GM04504 (cell line): ENCODE measurements at places on chromosomes 4 and X.

DNA sequence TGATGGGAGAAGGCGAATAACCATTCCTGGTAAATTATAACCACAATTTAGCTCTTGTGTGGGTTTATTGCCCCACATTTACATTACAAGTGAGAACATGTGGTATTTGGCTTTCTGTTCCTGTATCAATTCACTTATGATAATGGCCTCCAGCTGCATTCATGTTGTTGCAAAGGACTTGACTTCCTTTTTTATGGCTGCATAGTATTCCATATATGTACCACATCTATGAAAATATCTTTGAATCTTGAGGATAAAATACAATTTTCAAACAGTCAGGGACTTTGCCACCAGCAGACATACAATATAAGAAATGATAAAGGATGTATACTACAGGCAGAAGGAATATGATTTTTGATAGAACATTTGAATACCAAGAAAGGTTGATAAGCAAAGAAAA is 27.3 kb downstream of the RAP2C start:
- no peak for DNase-seq

GRCh38 chr4:53321151-53321983 is 44.5 kb downstream of the SCFD2 start:
- DNase-seq, result peak; percentile 92

DNA sequence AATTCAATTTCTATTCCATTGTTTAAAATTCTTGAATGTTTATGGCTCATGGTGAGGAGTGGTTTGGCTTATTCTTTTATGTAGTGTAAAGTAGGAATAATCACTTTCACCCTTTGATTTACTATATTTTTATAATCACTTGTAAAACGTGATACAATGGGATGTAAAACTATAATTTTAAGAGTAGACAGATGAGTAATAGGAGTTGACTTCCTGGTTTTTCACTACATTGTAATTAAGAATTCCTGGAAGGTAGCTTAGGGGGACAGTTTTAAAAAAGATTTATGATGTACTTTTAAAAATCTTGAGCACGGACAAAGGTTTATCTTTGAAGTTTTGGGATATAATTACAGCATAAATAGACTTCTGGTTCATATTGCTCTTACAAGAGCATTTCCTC is 65.3 kb downstream of the PDGFC start:
- DNase-seq, result no peak

DNA sequence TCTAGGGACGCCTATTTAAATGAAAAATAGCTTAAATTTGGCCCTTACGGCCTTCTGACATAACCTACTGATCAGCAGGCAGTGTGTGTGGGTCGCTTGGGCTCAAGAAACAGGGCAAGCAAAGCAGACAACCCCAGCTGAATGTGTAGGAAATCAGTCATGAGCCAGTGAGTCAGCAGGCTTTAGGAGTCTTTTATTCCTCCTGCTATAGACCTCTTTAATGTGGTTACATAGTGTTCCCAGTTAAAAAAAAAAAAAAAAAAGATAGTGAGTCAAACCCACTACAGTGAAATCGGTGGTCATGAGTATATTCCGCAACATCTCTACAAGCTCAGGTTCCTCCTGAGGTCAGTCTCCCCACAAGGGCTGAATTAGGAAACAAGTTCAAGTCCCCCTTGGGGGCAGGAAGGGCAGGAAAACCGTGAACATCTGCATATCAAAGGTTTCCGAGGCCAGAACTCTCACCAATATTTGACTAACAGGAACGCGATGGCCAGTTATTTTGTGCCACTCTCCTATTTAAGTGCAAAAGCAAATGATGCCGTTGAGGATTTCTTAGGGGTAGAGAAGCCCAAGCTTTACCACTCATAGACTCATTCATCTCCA is 32.7 kb downstream of the ACSL1 start:
- DNase-seq, result peak; percentile 56

DNA sequence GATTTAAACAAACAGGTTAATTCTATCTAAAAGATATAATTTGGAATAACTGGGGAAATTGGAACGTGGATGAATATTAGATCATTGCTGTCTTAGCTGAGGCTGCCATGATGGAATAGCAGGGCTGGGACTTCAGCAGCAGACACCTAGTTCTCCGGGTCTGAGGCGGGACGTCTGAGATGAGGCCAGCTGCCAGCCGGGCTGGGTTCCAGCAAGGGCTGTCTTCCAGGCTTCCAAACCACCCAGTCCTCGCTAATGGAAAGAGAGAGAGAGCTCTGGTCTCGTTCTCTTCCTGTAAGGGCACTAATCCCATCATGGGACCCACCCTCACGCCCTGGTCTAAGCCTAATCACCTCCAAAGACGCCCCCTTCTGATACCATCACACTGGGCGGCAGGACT is 85.7 kb downstream of the ADRA2C start:
- DNase-seq, result no peak

- no peak for DNase-seq
Measured at GRCh38 chrX:102697494-102697893, 14.8 kb upstream of the GPRASP2 start.

DNA sequence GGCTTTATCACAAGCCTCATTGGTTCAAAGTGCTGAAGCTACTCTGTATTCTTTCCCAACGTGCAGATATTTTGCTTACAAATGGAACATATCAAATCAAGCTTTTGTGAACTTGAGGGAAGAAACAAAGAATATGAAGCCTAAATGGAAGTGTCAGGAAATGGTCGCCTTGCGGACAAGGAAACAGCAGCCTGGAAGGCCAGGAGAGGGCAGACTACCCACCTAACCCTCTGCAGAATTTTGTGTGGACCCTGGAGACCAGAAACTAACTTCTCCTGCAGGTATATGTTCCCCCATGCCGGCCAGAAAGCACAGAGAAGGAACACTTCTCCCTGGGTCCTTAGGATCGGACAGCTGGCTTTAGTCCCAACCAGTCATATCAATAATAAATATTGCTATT is 1425.8 kb downstream of the PCDH7 start:
- no peak for DNase-seq

GRCh38 chr4:39476187-39476895 is 17.5 kb downstream of the LIAS start:
- no peak for DNase-seq

- DNase-seq, result no peak
Measured at GRCh38 chr4:68358988-68359387, 9.1 kb upstream of the YTHDC1 start.

DNA sequence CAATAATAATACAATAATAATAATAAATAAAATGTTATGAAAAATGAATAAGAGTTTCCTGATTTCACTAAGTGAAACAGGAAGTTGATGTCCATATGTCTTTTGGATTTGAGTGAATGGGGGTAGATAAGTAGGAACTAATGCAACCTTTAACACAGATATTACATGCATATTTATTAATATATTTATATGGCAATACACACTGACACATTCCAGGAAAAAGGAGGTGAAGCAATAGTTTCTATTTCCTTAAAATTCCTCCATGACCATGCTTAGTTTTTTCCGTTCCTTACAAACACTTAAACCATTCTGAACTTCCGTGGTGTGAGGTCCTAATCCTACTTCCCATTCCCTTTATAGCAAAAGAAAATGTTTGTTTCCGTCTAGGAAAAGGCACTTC is 48.3 kb downstream of the ATXN3L start:
- DNase-seq, result no peak
